Kidney glomerular epithelial cell (primary cell): ENCODE measurements at places on chromosomes 3 and 15.

GRCh38 chr15:69009341-69009740 lies 5.2 kb upstream of the NOX5 start:
- DNase-seq = no peak

- peak; percentile 98 for DNase-seq
Measured at GRCh38 chr3:11600501-11601282, 43.0 kb downstream of the VGLL4 start.

DNA sequence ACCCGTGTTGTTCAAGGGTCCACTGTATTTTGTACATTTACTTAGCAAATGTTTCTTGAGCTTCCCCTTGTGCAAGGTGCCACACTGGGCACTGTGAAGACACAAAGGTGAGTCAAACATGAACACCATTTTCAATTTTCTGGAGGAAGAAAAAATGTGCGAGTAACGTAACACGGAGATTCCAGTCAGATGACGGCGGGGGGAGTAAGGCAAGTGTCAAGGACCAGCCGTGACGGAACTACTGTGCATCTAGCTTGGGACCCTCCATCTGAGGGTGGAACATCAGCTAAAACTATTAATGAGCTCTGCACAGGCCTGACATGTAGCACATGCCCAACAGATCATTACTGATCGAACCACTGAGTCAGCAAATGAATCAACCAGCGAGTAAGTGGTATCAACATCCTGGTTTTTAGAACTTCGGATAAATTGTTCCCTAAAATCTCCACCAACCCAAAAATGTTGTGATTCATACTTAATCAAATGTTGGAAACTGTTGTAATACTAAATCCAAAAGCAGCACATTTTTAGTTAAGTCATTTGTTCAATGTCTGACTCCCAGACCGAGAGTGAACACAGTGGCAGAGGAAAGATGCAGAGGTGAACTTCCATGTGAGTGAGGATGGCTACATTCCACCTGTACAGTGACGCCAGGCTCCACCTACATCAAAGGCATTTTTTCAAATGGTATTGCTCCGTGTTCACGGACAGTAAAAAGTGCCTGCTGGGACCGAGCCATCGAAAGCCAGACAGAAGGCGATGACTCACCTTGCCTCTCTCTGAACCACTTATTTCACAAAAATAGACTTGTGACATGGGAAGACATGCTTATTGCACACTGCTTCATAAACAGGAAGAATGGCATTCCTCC lies 172.2 kb downstream of the ATP10A start:
- DNase-seq = peak; percentile 30

DNA sequence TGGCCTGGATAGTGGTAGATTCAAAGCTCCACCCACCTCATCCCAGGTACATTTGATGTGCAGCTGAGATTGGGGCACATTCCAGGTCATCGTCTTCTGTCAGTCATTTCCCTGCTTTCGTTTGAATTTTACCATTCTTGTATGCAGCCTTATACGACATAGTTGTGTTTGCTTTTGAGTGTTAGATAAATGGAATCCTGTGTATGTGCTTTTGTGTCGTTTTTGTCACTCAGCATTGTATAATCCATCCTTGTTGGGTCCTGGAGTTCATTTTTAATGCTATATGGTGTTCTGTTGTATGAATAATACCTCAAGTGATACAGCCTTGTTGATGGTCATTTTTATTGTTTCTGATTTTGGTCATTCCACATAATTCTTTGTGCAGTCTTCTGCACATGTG lies 7.3 kb downstream of the RCCD1 start:
- no peak for DNase-seq

- DNase-seq = no peak
Measured at GRCh38 chr15:75232252-75232813, 25.8 kb upstream of the GOLGA6C start.

DNA sequence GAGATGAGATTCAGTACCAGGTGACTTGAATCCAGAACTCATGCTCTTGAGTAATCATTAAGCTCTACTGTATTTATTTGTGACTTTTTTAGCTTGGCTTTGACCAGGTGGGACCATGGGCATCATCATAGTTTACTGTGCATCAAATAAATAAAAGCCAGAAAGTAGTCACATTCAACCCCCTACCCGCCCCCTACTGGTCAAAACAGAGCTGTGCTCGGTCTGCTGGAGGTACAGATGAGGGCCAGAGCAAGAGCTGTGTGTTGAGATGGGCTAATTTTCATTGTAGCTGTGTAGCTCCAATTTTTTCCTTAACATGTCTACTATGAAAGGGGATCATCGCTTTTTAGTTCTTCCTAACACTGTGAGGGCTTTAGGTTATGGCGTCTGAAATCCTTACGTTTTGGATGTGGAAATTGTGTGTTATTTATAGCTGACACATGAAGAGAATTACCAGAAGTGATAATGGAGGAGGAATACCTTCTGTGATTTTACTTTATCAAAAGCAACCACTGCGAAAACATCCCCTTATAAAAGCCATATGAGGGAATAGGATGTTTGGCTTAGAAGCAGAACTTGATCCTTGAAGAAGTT lies 375.1 kb downstream of the PTPRG start:
- no peak for DNase-seq

GRCh38 chr15:101486696-101487459 lies 2.6 kb downstream of the PCSK6 start:
- no peak for DNase-seq

GRCh38 chr3:40915346-40915865 lies 283.9 kb upstream of the CTNNB1 start:
- DNase-seq = no peak

- DNase-seq = no peak
Measured at GRCh38 chr15:25375557-25375956, 63.3 kb downstream of the UBE3A start.

DNA sequence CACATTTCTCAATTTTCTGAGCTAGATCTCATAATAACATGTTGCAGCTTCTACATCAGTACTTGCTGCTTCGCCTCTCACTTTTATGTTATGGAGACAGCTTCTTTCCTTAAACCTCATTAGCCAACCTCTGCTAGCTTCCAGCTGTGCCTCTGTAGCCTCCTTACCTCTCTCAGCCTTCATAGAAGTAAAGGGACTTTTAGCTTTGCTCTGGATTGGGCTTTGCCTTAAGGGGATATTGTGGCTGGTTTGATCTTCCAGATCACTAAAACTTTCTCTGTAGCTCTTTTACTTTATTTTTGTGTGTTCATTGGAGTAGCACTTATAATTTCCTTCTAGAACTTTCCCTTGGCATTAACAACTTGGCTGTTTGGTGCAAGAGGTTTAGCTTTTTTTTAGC lies 150.1 kb downstream of the ATG7 start:
- DNase-seq = no peak

DNA sequence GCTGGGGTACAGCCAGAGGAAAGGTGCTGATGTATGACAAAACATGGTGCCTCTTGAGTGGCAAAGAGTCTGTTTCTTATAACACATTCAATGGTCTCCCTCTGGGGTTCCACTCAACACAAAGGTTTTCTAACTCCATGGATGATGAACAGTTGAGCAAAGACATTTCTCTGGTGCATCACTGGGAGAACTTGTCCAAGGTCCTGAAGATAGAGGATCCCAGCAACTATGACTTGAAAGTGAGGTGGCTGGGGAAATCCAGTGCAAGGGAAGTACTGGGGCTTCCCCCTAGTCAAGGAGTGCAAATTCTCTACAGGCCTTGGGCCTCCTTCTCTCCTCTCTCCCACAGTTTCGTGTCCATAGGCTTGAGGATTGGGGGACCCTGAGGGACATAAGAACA lies 431.1 kb downstream of the WDR72 start:
- no peak for DNase-seq

DNA sequence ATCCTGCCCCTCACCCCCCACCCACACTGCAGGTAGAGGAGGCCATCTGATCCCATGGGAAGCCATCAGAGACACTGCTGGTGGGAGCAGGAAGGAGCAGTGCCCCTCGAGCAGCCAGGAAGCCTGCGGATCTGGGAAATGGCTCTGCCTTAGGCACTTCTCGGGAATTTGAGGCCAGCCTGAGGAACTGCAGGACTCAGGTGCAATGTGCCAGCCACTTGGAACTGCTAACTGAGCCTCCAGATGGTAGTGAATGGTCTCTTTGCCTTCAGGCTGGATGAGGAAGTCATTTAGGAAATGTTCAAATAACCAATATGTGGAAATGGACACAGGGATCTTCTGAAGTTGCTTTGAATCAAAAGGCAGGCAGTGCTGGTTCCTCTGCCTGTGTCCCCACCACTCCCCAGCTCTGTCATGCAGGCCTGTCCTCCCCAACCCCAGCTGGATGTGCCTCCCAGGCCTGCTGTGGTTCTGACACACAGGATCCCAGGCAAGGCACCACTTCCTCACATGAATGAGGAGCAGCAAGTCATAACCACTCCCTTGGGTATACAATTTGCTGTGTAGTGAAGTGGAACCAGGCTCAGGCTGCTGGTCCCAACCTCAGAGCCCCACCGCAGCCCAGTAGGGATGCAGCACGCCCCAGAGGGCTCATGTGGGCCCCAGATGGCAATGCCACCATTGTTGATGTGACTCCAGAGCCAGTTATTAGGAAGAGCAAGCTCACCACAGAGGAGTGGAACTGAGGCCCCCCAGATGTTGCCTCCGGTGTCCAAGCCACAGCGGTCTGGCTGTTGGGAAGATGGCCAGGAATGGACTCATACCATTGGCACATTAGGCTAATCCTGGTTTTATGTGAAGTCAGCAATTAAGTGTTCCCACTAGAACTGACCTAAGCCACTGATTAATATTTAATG lies 46.5 kb upstream of the LIMD1 start:
- DNase-seq = no peak

- no peak for DNase-seq
Measured at GRCh38 chr15:100835636-100836035, 44.0 kb upstream of the ALDH1A3 start.

DNA sequence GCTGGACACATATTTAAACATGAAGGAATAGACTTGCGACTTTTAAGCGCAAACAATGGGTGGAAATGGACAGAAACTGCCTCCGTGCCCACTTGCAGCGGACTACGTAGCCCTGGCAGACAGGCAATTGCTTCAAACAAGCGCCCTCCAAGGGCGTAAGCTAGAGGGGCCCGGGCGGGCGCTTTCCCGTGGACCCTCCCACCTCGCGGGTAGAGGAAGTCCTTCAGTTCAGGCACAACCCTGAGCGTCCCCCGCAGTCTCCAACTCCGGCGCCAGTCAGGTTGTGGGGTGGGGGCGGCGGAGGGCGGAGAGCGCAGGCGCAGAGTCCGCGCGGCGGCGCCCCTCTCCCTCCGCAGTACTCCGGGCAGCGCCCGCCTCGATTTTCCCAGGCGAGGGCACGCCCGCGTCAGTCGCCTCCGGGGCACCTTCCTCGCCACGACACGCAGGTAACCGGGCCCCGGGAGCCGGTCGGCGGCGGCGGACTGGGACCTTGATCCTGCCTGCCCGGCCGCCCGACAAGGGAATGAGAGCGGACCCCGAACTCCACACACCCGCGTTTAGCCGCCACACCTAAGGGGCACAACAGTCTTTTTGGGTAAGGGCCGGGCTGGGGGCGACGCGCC lies at the start of gene SLC35G2:
Gene SLC35G2 (plus strand): TSS at position 358 of the 623 bp plus-strand sequence. CDS start 35,335 bp downstream, outside the sequence.
- DNase-seq = peak; percentile 41

GRCh38 chr3:193241716-193242115 lies 694 bp downstream of the PLAAT1 start:
- no peak for DNase-seq

DNA sequence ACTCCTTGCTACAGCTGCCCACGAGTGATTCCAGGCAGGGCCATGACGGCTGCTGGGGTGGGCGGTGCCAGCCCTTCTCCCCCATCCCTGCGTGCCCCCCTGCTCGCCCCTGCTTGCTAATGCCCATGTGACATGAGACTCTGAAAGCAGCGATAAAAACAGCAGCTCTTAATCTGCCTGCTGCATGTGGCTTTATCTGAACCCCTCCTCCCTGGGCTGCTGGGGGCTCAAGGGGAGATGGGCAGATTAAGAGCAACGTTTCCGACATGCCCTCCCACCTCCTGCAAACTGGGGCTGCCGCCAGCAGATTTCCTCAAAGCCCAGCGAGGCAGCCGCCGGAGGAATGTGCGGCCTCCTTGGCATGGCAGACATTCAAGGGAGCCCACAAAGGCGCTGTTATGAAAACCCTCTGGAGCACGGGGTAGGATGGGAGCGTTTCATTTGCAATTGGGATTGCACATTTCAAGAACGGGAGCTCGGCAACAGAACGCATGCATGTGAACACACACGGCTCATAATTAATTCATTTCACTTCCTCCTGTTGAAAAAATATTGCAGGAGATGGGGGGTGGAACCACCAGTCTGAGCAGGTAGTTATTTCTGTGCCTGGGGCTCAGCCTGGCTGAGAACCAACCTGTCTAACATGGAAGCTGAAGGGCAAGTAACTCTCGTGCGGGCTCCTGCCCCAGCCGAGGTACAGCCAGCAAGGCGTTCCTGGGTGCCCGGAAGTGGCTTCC lies 504.2 kb upstream of the PROK2 start:
- peak; percentile 27 for DNase-seq

- DNase-seq = no peak
Measured at GRCh38 chr3:6039971-6040370, 820.9 kb upstream of the GRM7 start.

- no peak for DNase-seq
Measured at GRCh38 chr3:129016720-129017483, 15.8 kb downstream of the EFCC1 start.

- DNase-seq = no peak
Measured at GRCh38 chr3:155504682-155505081, 211.2 kb upstream of the STRIT1 start.

DNA sequence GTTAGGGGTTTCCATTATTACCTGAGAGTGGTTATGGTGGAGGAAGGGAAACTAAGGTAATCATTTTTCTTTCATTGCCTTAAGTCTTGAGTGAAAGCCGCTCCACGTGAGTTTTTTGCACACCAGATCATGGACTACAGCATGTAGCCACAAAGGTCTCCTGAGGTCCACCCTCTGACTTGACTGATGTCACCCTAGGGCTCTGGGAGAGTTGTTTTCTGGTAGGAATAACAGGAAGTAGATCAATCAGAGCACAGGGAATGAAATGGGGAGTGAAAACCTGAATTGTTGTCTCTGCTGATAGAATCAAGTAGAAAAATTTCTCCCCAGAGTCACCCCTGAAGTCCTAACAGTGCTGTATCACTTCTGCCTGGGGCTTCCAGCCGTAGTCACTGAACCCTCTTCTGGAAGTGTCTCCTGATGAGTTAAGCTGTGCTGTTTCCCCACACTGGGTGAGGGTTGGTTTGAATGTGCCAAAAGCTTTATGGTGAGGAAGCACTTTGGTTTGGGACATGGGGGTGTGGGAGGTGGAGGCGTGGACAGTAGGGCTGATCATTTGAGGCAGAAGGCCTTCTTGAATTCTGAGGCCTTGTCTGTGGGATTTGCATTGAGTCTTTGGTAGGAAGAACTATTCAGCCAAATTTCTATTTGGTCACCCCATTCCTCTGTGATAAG lies 64.3 kb downstream of the SLCO3A1 start:
- DNase-seq = no peak

DNA sequence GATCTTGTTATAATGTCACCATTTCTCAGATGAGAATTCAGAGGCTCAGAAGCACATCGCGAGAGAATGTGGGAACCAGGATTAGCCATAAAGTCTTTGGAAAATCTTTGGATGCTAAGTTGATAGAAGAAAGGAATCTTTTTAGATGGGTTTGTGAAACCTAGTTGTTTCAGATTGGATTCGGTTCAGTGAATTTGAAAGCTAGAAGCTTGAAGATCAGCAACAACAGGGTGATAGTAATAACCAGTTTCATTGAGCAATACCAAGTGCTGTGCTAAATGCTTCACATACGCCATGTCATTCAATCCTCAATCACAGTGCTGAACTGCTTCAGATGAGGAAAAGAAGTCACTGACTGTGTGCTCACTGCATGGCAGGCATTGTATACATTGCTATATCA lies 47.4 kb upstream of the MITF start:
- no peak for DNase-seq

- DNase-seq = no peak
Measured at GRCh38 chr3:112395181-112395895, 62.4 kb downstream of the CD200 start.

GRCh38 chr3:71466483-71466882 lies 117.0 kb downstream of the FOXP1 start:
- no peak for DNase-seq
